Cardiac muscle cell (in vitro differentiated cells and primary cell): ENCODE measurements at places on chromosomes 11 and 22.
A peak's percentile ranks its signal among the peaks of the same experiment; 100 is the strongest.

DNA sequence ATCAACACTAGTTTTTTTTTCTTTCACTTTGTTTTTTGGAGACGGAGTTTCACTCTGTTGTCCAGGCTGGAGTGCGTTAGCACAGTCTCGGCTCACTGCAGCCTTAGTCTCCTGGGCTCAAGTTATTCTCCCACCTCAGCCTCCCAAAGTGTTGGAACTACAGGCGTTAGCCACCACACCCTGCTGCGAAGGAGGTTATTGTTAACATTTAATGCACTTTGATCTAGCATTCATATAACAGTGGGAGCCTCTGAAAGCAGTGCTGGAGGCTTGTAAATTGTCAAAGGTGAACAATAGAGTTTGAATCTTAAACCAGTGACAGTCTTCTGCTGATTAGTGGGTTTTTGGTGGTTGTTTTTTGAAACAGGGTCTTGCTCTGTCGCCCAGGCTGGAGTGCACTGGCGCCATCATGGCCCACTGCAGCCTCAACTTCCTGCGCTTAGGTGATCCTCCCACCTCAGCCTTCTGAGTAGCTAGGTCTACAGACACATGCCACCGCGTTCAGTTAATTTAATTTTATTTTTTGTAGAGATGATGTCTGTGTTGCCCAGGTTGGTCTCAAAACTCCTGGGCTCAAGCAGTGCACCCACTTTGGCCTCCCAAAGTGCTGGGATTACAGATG is 96.9 kb upstream of the HORMAD2 start:
- no peak for DNase-seq

DNA sequence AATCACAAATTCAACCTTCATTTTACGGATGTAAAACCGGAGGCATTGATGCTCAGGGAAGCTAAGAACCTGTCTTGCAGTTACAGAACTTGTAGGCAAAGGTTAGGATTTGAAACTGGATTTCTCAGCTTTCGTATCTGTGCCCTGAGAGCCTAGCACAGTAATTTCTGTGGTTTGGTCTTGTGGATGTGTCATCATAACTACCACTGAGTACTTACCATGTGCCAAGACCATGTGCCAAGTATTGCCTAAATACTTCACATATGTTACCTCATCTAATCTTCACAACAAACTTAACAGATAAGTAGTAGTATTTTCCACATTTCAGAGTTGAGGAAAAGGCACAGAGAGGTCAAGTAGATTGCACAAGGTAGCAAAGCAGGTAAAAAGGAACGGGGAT is 140.7 kb downstream of the NXPE2 start:
- DNase-seq: peak; percentile 1

DNA sequence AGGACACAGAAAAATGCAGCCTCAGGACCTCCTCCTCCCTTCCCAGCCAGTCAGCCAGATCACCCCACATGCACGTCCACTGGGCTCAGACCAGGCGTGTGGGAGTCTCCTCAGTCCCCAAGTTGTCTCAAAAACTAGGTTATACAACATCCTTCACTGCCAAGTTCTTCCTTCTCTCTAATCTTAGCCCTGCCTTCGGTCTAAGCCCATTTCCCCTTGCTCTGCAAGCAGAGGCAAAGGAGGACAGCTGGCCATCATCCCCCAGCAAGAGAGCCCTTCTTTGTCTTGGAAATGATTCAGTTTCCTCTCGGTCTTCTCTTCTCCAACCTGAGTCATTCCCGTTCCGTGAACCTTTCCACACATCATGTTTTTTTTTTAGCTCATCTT is 14.0 kb upstream of the NRGN start:
- DNase-seq: no peak

DNA sequence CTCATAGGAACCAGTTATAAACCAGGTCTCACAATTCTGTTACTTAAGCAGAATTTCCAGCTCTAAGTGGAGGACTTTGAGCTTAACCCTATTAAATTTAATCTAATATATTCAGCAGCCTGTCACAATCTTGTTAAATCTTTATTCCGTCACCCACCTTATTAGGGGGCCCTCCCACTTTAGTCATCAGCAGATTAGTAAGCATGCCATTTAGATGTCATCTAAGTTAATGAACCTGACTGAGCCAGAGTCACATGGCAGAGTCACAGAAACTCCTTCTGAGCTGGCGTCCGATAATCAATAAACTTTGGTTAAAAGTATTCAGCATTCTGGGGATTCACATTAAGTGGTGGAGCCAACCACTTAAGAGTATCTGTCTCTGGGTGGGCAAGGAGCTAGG is 35.1 kb downstream of the TTC12 start:
- no peak for DNase-seq

DNA sequence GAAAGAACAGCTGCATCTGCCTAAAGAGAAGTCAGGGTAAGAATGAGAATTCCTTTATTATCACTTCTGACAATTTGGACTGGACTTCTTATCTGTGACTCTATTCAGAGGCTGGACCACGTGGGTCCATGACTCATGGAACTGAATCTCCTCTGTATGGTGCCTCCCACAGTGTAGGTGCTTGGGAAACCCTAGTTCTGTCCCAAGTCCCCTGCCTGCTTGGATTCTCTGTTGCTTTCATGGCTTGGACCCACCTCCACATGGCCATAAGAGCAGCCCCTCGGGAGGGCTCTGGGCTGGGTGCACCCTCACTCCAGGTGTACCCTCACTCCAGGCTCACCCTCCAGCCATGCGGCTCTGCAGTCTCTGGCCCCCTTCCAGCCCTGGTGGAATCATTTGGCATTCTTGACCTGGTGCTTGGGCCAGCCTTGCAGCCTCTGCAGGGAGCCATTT is 153.4 kb downstream of the CACNA1I start:
- no peak for DNase-seq

DNA sequence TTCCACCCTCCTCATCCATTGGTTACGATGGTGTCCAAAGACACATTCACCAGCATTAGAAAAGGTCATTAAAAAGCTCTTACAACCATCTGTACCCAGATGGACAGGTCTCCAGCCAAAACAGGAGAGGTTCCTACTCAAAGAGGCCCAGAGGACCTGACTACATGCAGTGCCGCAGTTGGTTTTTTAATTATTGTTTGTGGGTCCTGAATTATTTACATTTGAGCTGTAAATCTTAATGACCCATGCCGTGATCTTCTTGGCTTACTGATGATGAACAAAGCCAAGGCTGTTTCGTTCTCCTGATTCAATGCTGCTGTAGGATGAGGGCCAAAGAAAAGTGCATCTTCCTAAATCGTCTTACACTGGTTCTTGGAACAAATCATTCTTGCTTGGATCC is 83.7 kb downstream of the CADM1 start:
- no peak for DNase-seq

DNA sequence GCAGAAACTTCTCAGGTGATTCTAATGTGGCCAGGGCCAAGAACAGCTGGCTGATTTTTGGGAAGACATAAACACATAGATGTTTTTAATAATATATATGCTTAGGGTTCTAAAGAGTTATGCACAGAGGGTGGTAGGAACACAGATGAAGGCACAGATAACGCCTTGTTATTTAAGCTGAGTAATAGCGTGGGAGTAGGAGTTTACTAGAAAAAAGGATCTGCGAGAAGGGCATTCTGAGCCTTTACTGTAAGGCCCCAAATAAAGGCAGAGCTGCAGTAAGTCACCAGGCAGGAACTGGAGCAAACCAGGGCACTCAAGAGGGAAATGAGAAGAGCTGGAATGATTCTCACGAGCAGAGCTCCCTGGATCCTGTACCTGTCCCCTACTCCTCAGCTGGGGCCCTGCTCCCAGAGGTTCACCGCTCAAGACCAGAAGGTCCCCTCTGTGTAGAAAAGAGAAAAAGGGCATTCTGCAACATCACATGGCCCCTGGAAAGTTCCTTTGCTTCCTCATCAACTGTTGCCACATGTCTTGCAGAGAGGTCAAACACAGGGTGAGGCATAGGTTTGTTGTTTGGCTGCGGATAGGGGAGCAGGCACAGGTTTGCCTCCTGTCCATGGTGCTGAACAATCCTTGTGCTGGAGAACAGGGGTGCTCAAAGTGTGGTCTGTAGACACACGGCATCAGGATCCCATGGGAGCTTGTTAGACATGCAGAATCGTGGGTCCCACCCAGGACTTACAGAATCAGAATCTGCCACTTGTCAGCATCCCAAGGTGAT is 125.7 kb downstream of the TENM4 start:
- DNase-seq: peak; percentile 30

DNA sequence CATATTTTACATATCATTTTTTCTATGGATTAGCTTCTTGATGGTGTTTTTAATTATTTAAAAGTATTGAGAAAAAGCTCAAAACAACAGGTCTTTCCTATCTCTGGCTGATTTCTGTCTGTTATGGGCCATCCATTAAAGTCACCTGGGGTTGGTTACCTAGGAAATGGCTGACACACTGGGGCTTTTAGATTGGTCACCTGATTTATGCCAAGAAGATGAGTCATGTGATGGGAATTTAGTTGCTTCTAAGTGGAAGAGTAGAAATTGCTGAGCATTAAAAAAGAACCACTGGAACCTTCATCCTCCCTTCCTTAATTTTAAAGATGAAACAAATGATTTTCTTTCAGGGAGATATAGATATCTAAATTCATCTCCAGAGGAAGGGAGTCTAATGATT is 48.8 kb upstream of the LARGE1 start:
- DNase-seq: no peak

- no peak for DNase-seq
Observed at GRCh38 chr11:16043617-16044016, 312.7 kb downstream of the SOX6 start.

DNA sequence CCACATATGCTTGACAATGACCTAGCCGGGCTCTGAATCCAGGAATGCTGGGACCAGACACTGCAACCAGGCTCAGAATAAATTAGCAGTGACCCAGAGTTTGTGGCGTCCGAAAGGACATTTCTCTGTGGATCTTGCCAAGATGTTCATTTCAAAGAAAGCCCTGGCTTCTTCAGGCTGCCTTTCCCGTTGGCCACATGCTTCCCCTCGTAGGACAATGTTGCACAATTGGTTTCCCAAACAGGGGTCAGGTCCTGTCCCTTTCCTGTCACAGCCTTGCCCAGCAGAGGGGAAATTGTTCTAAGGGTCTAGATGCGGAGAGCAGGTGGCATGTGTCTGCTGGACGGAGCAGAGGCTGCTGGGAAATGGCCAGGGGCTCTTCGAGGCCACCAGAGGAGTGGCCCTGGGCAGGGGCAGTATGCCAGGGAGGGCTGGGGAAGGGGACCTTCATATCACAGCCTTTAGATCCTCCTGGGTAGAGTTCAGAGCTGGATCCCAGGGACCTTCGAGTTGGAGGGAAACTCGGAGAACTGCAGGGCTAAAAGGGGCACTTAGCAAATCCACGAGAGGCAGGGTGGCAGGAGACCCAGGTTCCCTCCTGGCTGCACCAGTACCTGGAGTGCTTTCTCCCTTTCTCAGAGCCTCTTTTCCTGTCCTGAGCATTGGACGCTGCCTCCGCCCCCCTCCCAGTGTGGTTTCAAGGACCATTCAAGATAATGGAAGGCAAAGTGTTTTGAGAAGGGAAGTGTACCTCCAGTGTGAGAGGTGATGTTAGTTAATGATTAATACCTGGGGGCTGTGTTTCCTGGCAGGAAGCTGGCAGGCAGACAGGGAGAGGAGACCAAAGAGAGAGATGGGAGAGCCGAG is 42.3 kb downstream of the C11orf96 start:
- DNase-seq: no peak

GRCh38 chr11:35121326-35121865 is 17.6 kb upstream of the CD44 start:
- DNase-seq: no peak

GRCh38 chr11:64390558-64390957 is 31.6 kb downstream of the RPS6KA4 start:
- no peak for DNase-seq
